Kasumi-1 (cell line): ENCODE measurements at places on chromosomes 3 and 15.
A peak's percentile ranks its signal among the peaks of the same experiment; 100 is the strongest.

- DNase-seq = no peak
Measured at GRCh38 chr15:90465930-90466567, 63.7 kb upstream of the CRTC3 start.

- DNase-seq = no peak
Measured at GRCh38 chr3:132382688-132383194, 34.6 kb upstream of the DNAJC13 start.

GRCh38 chr3:188390343-188390718 lies 236.4 kb downstream of the LPP start:
- no peak for DNase-seq

DNA sequence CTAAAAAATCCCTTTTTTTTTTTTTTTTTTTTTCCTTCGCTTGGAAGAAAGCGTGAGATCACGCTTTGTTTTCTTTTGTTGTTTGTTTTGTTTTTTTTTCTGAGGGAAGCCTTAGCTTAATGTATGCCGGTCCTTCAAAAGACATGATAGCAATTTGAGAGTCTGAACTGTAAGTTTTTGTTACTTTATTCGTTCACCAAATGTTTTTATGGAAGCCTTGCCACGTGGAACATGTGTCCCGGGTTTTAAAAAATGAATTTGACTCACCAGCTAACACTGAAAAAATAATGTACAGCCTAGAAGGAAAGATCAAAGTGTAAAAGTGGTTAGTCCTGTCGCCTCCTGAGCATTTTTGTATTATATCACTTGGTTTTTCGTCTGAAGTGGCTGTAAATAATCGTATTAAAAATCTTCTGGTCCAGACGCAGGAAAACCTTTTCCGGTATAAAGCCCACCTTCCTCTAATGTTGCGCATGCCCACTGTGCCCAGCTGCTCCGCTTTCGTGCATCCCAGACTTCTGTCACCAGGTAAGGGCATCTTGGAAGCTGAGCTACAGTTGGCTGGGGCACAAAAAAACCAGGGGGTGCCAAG lies 795 bp upstream of the MYNN start:
- DNase-seq = peak; percentile 80

GRCh38 chr3:186362988-186363387 lies 954 bp upstream of the DGKG start:
- no peak for DNase-seq

DNA sequence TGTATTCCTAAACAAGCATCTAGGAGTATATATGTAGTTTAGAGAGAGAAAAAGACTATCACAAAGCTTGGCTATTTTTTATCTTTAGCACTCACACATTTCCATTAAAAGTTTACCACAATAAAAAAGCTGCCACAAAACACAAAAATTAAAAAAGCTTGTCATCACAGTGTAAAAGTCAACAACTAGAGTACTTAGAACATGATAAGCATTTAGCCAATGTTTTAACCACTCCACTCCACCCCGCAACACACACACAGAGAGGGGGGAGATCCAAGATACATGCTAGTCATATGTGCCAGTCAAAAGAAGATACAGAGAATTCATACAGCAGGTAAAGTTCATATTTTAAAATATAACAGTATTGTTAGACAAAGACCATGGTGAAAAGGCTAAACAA lies 79.7 kb downstream of the STAG1 start:
- no peak for DNase-seq

DNA sequence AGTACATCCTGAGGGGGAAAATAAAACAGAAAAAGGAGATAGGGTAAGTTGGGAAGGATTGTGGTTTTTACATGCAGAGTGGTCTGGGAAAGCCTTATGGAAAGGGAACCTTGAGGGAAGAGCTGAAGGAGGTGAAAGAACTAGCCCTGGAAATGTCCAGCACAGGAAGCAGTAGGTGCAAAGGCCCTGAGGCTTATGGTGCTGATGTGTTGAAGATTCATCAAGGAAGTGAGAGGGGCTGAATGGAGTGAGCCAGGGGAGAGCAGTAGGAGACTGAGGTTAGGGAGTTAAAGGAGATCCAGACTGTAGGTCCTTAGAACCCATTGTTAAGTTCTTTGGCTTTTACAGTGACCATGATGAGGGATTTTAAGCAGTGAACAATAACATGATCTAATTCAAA lies 33.0 kb downstream of the ATP1B3 start:
- DNase-seq = no peak

DNA sequence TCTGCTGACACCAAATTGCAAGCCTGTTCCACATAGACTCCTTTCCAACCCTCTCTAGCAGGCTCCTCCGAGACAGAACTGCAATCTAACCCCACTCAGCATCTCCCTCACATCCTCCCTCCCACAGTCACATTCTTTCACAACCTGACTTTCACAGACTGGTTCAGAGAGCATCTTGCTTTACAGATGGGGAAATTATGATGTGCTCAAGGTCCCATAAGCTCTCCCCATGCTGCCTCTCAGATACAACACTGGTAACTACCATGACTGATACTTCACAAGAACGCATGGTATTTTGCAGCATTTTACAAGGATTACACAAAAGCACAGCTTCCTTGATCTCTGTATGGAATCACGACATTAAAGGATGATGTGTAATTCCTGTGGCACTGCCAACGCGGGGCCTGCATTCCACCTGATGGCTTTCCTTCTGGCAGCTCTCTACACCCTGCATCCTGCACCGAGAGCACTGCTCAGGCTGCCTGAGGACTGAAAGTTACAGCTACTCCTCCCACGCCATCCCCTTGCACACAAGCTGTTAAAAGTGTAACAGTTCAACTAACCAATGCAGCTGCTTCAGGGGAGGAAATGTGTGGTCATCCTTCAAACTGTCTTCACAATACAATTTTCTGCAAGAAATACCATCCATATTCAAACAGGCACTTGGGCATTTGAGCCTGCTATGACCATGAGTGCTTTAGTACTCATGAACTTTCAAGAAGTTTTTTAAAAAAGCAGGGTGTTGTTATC lies 27.6 kb downstream of the TBC1D2B start:
- DNase-seq = peak; percentile 97

DNA sequence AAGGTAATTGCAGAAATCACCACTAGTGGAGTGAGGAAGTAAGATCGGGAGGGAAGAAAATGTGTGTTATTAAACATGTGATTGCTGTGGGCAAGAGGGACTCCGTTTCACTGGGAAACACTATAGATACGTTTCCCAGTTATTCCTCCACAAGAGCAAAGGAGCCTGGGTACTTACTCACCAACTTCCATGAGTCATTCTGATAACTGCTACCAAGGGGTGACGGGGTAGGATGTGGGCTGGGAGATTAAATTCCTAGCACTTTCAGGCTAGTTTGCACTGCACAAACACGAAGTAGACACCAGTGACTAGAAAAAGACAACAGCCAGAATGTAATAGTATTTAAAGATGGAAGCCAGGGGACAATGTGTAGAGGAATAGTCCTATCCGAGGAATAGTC lies 812.9 kb upstream of the CFAP20DC start:
- no peak for DNase-seq

GRCh38 chr3:198070871-198071270 lies 110.9 kb downstream of the LMLN start:
- no peak for DNase-seq

- DNase-seq = no peak
Measured at GRCh38 chr3:12338595-12339546, 50.0 kb downstream of the PPARG start.
